ENCODE measurements at places on chromosomes 11 and 22. TPM values are rescaled to one million over a fixed set of nuclear protein-coding genes. Genes with fewer than 3 reads are reported as not detected.

- DNase-seq, result no peak
Measured at GRCh38 chr11:115145324-115145723, 358.9 kb downstream of the CADM1 start.

Gene MRGPRX4
- total RNA-seq, result not detected

DNA sequence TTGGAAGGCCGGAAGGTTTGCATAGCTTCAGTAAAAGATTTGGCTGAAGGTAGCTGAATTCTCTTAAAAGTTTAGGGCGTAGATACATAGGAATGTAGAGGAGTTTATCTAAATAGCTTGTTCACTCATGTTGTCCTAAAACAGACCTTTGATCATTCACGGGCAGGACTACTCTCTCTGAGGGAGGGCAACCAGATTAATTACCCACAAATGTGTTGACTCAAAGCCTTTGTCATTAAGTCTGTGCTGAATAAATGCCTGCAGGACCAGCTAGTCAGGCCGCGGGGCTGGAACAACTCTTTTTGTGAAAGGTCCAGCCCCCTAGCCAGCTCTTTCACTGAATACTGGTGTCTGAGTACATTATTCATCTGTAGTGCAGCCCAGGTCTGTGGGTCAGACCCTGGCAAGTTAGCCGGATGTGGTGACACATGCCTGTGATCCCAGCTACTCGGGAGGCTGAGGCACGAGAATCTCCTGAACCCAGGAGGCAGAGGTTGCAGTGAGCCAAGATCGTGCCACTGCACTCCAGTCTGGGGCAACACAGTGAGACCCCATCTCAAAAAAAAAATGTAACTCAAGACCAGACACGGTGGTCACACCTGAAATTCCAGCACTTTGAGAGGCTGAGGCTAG is 2.8 kb upstream of the FADD start:
- no peak for DNase-seq

DNA sequence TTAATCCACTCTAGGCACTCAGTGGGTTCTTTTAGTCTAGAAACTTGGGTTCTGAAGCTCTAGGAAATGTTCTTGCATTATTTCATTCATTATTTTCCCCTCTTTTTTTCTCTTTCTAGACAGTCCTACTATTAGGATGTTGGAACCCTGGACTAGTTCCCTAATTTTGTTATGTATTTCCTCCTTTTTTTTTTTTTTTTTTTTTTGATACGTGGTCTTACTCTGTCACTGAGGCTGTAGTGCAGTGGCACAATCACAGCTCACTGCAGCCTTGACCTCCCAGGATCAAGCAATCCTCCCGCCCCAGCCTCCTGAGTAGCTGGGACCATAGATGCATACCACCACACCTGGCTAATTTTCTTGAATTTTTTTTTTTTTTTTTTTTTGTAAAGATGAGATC is 9.4 kb downstream of the UPB1 start:
- no peak for DNase-seq

DNA sequence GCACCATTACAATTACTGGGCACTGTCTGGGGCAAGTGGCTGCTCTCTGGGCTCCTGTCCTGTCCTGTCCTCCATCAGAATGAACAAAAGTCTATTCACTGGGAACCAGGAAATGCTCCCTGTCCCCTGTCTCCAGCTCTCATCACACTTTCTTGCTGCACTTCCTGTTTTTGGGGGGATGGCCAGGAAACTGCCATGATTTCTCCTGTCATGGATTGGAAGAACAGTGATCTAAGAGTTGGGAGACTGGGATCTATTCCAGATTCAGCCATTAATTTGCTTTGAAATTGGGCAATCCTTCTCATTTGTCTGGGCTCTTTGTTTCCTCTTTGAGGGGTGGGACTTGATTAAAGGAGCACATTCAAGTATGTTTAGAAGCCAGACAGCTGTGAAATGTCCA is 61.4 kb upstream of the KIRREL3 start:
- no peak for DNase-seq

DNA sequence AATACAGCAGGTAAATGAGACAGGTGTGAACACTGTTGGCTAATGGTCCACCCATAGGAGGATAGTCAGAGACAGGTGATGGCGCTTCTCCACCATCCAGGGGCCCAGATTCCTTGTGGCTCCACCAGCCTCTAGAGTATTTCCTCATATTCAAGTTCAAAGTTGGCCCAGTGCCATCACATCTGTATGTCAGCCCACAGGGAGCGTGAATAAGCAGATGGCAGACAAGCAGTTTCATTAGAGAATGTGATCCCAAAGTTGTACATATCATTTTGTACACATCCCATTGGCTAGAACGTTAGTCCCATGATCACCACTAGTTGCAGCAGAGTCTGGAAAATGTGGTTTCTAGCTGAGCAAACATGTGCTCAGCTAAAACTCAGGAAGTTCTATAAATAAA is 11.0 kb upstream of the CWF19L2 start:
- DNase-seq, result no peak

DNA sequence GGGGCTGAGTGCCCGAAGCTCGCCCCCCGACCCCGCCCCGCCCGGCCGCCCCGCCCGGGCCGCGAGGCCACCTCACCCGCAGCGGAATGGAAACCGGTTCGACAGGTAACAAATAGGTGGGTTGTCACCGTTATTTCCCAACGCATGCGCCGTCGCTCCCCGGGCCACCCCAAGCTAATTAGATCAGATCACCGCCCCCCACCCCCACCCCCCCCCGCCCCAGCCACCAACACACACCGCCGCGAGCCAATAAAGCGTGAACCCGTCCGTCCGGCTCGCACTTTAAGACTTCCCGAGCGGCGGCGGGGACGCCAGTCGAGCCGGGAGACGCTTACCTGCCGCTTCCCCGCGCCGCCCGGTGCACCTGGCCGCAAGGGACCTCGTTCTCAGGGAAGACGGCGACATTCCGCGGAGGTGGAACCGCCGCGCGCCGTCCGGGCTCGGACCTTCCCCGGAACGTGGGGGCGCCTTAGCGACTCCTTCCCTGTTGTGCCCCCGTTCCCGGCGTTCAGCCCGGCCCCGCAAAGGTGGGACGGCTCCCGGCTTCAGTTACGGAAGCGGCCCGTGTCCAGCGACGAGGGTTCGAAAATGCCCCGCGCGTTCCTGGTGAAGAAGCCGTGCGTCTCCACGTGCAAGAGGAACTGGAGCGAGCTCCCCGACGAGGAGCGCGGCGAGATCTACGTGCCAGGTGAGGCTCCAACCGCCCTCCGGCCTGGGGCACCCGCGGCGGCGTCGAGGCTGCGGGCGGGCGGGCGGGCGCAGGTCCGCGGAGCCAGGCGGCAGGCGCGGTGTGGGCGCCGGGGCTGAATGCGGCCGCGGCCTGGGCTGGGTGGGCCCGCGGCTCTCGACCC is at the start of gene OVOL1:
TSS of gene OVOL1 (plus strand) at position 278 of the 851 bp plus-strand sequence. CDS start at position 589, 311 bp downstream.
- no peak for DNase-seq

GRCh38 chr22:33049119-33049729 is 9.0 kb downstream of the SYN3 start:
- peak; percentile 81 for DNase-seq

DNA sequence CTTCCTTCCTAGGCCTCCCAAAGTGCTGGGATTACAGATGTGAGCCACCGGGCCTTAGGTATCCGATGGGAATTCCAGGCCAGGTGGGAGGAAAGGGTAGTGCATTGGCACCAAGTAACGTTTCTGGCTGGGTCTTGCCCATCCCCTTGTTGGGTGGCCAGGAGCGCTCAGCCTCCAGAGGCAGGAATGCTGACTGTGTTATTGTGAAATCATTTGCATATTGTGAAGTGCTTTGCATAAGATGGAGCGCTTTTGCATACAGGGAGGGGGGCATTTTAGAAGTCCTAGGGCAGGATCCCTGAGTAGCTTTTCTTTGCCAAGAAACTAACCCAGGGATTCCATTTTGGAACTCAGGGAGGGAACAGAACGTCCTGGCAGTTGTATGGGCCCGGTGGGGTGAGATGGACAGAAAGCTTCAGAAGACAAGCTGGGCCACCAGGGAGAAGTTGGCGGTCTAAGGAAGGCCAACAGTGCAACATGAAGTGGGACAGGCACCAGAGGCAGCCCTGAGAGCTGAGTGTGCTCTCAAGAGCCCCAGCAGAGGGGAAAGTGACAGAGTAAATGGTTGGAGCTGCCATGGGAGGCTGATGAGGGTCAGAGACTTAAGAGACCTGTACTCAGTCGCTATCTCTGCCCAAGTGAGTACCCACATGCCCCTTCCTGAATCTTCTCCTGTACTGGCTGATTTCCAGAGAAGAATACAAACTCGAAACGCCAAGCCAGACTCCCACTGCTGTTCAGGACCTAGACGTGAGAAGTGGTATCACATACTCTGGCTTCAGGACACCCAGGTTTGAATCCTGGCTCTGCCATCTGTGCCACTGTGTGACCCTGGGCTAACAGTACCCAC is 1.3 kb upstream of the SLC39A13 start:
- DNase-seq, result no peak

Gene MEI1
- 15.5 TPM for total RNA-seq

Gene CADM1
- 33.9 TPM for total RNA-seq

- DNase-seq, result no peak
Measured at GRCh38 chr11:22684082-22684481, 17.7 kb downstream of the GAS2 start.

DNA sequence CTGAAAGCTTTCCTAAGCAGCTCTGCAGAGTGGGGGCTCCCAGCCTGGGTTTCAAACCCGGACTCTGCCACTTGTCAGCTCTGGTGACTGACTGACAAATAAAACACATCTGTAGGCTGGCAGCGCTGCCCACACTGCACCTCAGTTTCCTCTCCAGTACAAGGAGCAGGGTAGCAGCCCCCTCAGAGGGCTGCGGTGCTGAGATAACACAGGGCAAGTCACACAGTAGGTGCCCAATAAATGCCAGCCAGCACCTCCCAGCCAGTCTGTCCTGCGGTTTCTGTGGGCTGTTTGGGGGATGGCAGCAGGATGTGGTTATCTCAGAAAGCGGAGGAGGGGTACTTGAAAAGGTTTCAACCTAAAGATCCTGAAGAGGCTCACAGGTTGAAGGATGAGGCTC is 1.5 kb downstream of the SYT12 start:
- DNase-seq, result no peak

GRCh38 chr22:43164636-43165035 is 13.3 kb downstream of the TSPO start:
- DNase-seq, result no peak

- DNase-seq, result no peak
Measured at GRCh38 chr11:34052608-34053160, 1.2 kb downstream of the CAPRIN1 start.

DNA sequence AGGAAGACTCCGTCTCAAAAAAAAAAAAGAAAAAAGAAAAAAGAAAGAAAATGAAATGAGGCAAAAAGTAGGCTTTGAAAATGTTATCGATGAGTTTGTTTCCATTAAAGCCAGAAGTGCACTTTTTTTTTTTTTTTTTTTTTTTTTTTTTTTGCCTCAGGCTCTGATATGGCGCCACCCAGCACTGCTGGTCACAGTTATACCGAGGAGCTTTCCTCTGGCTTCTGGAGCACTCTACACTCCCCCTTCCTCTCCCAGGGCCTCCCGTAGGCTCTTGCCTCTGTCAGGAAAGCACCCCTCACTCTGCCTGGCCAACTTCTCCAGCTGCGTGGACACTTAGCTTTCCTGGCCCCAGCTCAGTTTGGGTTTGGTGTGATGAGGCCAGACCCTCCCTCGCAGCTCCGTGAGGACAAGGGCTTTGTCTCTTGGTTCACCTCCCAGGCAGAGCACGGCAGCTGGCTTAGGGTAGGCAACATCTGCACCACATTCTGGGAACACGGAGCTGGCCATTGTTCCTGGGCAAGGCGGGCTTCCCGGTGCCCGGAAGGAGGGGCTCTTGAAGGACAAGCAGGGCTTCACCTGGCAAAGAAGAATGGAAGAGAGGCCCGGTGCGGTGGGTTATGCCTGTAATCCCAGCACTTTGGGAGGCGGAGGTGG is 16.9 kb downstream of the FADS2 start:
- no peak for DNase-seq

DNA sequence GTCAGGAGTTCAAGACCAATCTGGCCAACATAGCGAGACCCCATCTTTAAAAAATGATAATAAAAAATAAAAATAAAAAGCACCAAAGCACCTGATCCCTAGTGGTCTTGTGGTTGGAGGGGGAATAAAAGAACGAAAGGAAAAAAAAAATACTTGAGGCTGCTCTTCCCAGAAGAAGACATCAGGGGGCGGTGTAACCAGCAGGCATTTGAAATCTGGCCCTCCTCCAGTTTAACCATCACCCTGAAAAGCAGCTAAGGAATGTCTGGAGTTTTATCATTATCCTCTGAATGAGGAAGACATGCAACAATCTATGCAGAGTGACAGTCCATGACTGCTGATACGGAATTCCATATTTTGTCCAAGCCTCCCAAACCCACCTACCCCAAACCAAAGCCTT is 5.6 kb upstream of the KCTD17 start:
- DNase-seq, result no peak

DNA sequence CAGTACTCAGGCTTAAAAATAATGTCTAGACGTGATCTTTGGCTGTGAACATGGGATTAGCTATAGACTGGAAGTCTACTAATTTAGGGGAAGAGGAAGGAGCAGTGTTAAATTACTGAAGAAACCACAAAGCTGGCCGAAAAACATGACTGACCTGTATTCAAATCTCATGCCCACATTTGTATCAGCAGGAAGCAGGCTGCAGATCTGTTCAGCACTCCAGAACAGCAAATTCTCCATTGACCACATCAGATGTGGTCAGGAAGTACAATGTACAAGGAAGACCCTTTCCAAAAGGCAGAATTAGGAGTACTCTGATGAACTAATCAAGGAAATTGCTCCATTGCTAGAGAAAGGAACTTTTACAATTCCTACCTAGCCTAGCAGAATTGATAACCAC is 31.7 kb downstream of the DCDC1 start:
- DNase-seq, result no peak

Gene MYOD1
- total RNA-seq, result not detected

GRCh38 chr11:96045622-96046456 is 121.9 kb upstream of the MTMR2 start:
- peak; percentile 62 for DNase-seq

Gene MAPK12
- 13.0 TPM for total RNA-seq

Gene CFL1
- 365 TPM for total RNA-seq

Gene PTPRCAP
- total RNA-seq, result 2.8 TPM

DNA sequence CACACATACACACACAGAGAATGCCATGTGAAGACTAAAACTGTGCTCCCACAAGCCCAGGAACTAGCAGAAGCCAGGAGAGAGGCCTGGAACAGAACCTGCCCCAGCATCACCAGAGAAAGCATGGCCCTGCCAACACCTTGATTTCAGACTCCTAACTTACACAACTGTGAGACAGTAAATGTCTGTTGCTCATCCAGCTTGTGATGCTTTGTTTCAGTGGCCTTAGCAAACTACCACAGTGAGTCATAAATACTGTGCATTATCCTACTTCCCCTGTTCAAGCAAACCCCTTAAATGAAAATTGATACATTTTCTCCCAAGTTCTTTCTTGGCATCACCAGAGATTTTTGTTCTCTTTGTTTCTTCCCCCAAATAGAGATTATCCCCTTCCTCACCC is 1539.4 kb upstream of the TENM4 start:
- DNase-seq, result no peak

DNA sequence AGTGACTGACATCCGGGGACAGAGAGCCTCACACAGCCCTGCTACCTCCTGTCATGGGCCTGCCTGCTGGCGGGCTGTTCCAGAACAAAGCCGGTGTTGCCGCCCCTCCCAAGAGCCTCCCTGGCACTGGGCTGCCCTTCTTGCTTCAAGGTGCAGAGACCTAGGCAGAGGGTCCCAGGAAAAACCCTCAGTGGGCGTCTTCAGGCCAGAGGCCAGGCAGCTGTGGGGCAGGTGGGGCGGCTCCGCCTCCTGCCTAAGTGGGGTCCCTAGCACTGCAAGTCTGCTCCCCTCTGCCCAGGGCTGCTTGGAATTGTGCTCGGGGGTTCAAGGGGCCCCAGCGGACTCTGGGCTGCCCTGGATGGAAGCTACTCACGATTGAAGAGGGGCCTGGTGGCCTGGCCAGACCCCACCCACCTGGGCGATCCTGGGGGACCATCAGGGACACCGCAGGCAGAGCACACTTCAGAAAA is 20.4 kb upstream of the GNB1L start:
- no peak for DNase-seq

Data from right atrium auricular region (tissue), 2 donors.